ENCODE measurements at places on chromosomes 11 and 22.
A peak's percentile ranks its signal among the peaks of the same experiment; 100 is the strongest.

GRCh38 chr11:68677432-68677831, 6.9 kb upstream of the GAL start:
- no peak for DNase-seq

GRCh38 chr11:111674941-111675340, 72.7 kb downstream of the SIK2 start:
- DNase-seq = no peak

DNA sequence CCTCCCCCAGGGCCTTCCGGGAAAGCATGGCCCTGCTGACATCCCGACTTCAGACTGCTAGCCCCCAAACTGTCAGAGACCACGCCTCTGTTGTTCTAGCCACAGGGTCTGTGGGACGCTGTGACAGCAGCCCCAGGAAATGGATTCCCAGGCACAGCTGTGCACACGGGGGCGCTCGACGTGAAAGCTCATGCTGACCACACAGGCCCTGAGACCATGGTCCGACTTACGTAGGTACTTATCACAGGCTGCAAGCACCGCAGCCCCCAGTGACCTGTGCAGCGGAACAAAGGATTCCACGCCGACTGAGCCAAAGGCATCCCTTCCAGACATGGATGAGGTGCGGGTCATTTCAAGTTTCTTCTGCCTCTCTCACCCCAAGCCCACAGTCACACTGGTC, 150.6 kb downstream of the CTTN start:
- DNase-seq = no peak

- no peak for DNase-seq
These were observed 70.8 kb downstream of the CDKN1C start for GRCh38 chr11:2814751-2815150.

- no peak for DNase-seq
These were observed 30.7 kb downstream of the ST3GAL4 start for GRCh38 chr11:126385991-126386728.

DNA sequence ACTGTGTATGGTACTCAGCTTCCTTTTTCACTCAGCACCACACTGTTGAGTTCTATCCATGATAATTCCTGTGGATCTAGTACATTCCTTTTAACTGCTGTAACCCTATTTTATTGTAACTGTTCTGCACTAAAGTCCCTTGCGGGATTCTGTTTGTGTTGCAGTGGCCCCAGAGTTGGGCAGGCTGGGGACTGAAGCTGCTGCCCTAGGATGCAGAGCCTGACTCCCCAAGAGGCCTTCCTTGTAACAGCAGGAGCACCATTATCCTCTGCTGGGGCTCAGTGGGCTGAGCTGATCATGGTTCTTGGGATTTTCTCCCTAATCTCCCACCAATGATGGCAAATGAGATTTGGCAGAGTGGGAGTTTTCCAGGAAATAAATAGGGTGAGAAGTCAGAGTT, 77.7 kb downstream of the CABIN1 start:
- no peak for DNase-seq

GRCh38 chr22:19291580-19292457, at the start of gene CLTCL1:
Gene CLTCL1, minus strand, starts transcription at chr22:19291719. Its CDS starts 78 bp downstream, at chr22:19291641.
- peak; percentile 72 for DNase-seq

DNA sequence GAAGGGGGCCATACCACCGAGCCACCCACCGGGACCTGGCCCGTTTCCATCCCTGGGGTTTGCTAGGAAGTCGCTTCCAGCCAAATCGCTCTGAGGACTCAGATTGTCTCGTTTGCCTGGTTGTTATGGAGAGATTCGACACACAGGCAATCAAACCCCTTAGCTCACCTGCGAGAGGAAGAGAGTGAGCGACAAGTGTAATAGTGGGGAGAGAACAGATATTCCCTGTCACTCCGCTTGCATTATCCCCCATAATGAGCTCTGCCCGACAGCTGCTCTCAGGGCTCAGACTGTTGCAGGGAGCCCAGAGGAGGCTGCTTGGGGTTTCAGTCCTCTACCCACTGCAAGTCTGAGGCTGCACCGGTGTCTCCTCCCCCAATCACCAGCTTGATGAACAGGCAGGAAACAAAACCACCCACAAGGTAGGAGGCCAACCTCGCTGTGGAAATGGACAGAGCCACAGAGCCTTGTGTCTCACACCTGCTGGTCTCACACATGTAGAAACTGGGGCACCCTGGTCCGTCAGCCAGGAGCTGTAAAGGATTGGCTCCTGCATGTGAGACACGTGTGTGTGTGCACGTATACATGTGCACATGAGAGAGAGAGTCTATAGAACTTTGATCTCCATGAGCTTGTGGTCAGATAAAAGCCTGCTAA, 351.1 kb downstream of the BUD13 start:
- no peak for DNase-seq

DNA sequence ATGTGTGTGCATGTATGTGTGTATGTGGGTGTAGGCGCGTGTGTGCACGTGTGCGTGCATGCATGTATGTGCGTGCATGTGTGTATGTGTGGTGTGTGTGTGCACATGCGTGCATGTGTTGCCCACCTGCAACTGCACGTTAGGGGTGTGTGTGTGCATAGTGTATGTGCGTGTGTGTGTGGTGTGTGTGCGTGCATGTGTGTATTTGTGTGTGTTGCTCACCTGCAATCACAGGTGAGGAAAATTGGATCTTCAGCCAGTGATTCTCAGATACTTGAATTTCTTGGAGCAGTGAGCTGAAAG, 54.3 kb downstream of the ST14 start:
- DNase-seq = peak; percentile 1

- DNase-seq = peak; percentile 6
These were observed 6.2 kb downstream of the TUB start for GRCh38 chr11:8087185-8087584.

DNA sequence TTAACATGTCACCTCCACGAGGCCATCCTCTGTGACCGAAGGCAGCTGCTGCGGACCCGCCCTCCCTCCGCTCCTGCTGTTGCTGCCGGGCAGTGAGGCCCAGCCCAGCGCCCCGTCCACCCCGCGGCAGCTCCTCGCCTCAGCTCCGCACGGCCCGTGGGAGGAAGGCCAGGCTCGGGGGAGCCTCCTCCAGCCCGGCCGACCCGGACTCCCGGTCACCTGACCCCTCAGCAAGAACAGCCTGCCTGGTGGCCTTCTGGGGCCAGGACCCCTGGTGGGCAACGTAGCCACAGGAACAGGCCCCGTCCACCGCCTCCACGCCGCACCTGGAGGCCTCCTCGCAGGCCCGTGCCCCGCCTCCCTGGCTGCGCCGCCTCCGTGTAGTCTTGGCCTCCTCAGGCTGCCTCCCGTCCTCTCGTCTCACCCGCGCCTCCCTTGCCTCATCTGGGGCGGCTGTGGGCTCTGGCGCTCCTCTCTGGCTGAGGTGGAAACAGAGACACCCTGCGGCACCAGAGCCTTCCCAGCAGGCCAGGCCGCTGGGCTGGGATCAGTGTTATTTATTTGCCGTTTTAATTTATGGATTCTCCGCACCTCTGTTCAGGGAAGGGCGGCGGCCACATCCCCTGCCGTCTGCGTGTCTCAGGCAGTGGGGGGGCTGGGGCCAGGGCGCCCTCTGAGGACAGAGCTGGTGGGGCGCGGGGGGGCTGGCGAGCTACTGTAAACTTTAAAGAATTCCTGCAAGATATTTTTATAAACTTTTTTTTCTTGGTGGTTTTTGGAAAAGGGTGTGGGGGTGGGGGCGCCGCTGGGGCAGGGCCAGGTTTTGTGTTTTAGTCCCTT, 25.4 kb downstream of the MOB2 start:
- no peak for DNase-seq

GRCh38 chr11:94864506-94865045, 96.4 kb downstream of the AMOTL1 start:
- no peak for DNase-seq

- DNase-seq = no peak
These were observed 13.9 kb downstream of the MUC15 start for GRCh38 chr11:26558190-26558589.

DNA sequence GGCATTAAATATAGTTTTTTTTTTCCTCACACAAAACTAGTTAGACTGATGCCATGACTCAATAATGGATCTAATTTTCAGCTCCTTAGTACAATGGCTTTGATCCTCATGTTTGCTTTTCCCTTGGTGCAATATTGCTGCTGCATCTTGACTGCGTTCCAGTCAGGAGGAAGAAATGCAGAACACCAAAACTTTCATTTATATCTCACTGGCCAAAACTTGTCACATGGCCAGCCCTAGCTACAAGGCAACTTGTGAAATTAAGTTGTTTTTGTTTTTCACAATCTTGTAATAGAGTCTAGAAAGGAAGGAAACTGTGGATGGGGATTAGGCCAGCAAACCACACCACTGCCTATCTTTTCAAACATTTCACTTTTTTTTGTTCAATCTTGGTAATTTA, 36.7 kb downstream of the SMC1B start:
- DNase-seq = no peak

DNA sequence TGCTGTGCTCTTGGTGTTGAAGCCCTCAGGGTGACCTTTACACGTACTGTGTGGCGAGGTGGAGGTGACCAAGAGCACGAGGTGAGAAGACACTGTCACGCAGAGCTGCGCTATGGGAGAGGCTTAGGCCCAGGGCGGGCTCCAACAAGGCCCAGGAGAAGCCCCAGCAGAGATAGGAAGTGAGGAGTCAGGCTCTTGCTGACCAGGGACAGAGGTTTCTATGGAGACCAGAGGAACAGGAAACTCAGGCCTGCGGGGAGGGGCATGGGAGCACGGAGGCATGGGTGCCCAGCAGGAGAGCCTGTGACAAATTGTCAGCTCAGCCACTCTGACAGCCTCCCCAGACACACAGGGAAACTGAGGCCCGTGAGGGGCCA, 15.8 kb downstream of the DGKZ start:
- no peak for DNase-seq

- no peak for DNase-seq
These were observed 714.7 kb upstream of the TENM4 start for GRCh38 chr11:80155412-80156017.

DNA sequence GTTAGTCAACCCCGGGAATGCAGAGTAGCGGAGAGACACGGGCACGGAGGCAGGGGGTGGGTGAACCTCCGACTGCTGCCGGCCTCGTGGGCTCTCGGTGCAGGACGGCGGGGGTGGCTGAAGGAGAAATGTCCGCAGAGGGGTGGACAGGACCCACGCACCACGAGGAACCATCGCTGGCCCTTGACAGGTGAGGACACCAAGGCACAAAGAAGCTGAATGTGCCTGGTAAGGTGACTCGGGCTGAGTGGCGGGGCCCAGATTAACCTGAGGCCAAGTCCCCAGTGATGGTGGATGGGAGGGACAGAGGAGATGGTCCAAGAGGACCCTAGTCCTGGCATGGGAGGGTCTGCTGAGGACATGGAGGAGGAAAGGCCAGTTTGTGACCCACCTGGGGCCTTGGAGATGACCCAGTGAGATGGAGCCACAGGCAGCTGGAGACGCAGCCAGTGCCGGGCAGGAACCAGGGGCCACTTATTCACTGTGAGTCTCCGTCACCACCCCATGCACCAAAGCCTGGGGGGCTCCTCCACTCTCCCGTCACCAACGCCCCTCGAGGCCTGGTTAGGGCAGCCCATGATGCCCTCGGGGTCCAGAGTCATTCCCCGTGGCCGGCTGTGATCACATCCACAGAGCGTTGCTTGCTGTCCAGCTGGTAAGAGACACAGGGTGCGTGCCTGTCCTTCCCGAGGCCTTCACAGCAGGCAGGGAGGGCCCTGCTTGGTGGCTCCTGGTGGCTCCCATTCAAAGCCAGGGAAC, 64.2 kb downstream of the CELSR1 start:
- DNase-seq = no peak

GRCh38 chr22:23243006-23243573, 62.8 kb downstream of the BCR start:
- DNase-seq = peak; percentile 70

DNA sequence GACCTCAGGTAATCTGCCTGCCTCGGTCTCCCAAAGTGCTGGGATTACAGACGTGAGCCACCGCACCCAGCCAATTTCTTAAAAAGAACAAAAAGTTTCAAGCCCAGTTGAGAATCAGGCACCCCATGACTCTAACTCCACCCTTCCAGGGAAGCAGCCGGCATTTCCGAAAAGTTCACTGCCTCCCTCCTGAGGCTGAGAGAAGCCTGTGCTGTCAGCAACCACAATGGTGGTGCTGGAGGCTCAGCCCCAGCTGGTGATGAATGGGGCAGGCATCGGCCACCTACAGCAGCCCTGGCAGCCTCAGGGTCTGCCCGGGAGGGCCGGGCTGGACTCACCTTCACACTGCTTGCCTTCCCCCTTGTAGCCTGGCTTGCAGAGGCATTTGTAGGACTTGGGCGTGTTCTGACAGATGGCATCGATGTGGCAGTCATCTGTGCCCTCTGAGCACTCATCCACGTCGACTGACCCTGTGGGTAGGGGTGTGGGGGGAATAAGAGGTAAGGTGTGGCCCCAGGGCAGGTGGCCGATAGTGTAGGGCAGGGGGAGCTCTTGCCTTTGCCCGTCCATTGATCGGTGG, 4.3 kb downstream of the SCUBE1 start:
- DNase-seq = no peak

DNA sequence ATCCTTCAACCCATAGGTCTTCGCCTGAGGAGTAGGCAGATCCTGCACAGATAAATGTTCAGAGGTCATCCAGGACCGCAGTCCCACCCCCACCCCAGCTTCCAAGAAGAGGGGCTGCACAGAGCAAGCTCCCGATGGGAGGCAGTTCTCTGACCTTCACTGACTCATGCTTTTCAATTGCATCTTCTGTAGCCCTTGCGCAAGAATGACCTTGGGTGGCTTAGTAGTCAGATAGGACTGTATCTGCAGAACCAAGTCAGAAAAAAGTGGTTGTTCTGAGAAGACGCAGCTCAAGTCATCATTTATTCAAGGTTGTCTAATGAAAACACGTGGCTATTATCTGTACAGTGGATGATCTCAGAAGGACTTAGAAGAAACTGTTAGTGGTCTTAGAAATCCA, 16.4 kb upstream of the GRAMD1B start:
- DNase-seq = no peak

GRCh38 chr11:79035881-79036280, 404.9 kb downstream of the TENM4 start:
- DNase-seq = no peak

GRCh38 chr22:40727070-40727963, 48.0 kb downstream of the MCHR1 start:
- peak; percentile 24 for DNase-seq

- DNase-seq = no peak
These were observed at the start of gene THY1 for GRCh38 chr11:119422809-119423508. Gene THY1, minus strand, starts transcription at chr11:119423172. Its CDS starts 2,267 bp downstream, at chr11:119420905.

GRCh38 chr11:76654298-76654851, 16.2 kb downstream of the LRRC32 start:
- DNase-seq = no peak

- no peak for DNase-seq
These were observed 192.1 kb downstream of the LUZP2 start for GRCh38 chr11:24688981-24689380.

GRCh38 chr11:130623670-130624668, 175.5 kb downstream of the ADAMTS15 start:
- no peak for DNase-seq

Measured in activated CD4-positive, alpha-beta T cell treated with anti-CD3 and anti-CD28 coated beads, Interleukin-2, amount 50 U/mL, for 48 hours (primary cell).